ENCODE measurements at places on chromosomes 6 and 20.

DNA sequence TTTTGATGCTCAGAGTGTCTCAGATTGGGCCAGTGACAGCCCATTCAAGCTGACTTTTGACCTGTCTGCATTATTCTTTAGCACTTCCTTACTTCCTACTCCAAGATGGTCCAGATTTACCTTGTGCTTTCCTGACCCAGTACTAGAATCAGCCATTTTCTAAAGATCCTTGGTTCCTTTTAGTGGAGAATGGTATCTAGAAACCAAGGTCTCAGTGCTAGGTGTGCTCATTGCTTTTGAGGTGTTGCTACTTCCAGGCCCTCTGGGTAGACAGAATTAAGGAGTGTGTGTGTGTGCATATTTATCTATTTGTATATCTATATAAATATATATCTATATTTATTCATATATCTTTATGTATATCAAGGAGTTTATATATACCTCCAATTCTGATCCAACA, 67.3 kb upstream of the UTRN start:
- no peak for DNase-seq

DNA sequence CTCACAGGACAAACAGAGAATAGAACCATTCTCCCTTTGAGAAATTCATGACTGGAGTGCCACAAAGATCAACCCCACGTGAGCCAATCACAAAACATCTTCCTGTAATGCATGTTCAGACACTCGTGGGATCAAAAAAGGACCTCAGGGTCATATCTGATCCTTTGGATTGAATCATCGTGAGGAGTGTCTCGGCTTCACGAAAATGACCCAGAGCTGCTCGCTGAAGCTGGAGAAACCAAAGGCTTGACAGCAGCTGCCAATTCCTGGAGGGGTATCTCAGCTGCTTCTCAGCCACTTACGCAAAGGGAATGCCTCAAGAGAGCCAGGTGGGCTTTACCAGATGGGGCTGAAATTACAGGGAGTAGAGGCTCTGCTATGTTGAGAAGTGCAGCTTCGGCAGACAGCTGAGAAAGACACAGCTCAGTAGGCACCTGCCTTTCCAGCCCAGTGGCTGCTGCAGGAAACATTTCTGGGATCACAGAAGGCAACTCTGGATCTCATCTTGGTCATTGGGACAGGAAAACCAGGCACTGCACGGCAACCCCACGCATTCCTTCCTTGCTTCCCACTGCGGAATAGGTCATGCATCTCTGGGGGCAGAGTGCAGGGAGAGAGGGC, 813.1 kb downstream of the KIF16B start:
- DNase-seq, result no peak

DNA sequence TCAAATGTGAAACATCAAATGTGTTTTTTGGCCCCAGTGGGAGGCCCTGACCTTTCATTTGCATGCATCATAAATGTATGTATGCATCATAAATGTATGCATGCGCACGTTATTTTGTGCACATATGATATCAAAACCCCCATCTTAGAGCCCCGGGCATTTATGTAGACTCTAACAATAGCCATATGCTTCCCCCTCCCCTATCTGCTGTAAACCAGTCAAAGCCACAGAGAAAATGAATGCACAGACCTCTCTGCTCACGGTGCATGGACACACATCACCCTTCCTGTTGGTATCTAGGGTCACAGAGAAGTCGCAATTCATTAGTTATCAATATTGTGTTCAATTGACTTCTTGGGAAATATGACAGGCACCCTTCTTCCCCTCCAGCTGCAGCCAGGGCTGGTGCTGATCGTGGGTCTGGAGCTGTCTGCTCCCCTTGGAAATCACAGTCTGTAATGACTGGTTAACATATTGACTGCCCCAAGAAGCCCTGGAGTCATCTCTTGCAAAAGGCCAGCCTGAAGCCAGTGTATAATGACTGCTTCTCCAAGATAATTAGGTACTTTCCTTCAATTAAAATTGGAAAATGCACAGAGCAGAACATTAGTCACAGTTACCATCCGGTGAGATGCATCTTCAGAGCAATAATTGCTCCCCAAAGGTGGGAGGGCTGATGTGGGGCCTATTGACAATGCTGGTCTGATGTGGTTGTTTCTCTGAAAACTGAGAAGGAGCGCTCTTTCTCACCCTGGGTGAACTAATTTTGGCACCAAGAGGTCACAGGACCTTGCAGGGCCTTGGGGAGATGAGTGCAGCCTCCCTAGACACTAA, 532.2 kb downstream of the CDH26 start:
- no peak for DNase-seq

DNA sequence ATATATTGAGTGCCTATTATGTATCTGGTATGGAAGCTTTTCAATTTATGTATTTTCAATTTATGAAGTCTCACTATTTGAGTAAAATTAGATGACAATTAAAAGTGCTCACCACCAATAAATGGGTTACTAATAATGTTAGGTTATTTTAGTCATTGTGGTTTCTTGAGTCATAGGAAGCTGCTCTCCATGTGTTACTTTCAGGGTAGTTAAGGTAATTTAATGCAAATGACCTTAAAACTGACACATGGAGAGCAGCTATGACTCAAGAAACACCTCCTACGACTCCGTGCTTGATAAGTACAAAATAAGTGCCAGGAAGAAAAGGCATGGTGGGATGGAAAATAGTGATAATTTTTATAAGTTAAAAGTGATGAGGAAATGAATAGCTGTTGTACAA, 16.5 kb upstream of the TINAG start:
- peak; percentile 98 for DNase-seq

- DNase-seq, result peak; percentile 34
Observed at GRCh38 chr6:137657351-137657911, 163.2 kb upstream of the OLIG3 start.

GRCh38 chr20:20207872-20208271, 155.5 kb downstream of the CFAP61 start:
- DNase-seq, result no peak

DNA sequence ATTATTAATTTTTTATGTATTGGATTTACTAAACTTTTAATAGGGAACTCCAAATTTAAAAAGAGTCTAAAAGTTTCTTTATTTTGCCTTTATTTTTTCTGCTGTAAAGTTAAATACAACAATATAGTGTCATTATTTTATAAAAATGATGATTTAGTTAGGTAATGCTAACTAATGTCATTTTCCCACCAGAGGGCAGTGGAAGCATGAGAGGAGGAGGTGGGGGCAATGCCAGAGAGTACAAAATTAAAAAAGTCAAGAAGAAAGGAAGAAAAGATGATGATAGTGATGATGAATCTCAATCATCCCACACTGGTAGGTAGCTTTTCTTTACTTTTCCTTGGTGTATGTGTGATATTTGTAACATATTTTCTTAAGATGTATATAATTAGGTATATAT, 20.2 kb upstream of the FHL5 start:
- no peak for DNase-seq

DNA sequence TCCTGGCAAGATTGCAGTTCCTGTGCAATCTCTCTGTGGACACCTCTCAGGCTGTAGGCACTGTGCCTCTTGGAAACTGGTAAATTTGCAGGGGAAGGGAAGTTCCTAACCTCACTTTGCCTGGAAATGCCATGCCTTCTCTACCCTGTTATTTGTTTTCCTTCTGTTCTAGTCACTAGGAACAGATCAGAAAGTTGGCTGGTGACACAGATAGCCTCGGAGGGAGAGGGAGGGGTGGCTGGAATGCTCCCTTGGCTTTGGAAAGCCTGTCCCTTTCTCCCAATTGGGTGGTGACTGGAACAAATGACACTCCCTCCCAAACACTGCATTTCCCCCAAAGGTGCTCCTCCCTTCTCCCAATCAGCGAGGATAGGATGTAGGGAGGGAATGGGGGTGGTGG, 131.5 kb upstream of the F13A1 start:
- no peak for DNase-seq

GRCh38 chr20:9955646-9956045, 79.1 kb upstream of the ANKEF1 start:
- peak; percentile 16 for DNase-seq

DNA sequence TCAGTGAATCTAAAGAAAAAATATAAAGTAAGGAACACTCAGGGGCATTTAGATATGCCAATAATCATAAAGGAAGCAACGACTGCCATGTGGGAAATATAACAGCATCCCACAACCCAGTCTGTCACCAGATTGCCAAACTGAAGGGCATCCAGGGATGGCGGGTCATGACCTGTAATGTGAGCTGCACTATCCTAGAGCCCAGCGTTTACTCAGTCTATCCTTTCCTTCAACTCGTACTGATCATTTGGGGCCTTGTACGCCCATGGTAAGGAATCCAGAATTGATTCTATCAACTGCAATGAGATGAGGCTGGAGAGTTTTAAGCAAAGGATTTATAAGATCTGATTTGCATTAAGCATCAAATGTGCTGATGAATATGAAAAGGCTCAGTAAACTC, 5.3 kb downstream of the TRPC4AP start:
- no peak for DNase-seq

- DNase-seq, result no peak
Observed at GRCh38 chr20:36234771-36235320, 1.4 kb upstream of the AAR2 start.

DNA sequence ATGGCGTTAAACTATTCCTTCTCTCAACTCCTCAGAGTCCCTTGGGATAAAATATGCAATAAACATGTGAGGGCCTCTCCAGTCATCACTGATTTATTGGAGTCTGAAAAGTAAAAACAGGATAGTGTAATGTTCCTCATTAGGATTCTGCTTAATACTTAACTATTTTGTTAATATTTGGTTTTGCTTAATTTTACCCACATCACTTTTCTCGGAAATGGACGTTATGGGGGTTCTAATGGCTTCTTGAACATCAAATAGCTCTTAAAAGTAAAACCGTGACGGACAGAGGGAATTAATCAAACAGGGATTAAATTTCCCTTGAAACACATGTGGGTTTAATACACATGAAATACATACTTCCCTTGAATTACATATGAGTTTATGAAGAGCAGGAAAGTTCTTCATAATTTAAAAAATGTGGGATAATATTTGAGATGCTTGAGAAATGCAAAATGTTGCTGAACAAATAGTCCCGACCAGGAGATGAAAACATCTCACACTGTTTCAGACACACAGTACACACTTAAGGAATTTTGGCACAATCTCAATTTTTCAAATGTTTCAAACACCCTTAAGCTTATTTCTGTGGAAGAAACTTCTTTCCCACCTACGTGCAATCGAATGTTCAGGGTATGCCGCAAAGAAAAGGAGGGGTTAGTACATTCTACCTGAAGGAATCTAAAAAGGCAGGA, 38.4 kb upstream of the EIF2S2 start:
- DNase-seq, result no peak

DNA sequence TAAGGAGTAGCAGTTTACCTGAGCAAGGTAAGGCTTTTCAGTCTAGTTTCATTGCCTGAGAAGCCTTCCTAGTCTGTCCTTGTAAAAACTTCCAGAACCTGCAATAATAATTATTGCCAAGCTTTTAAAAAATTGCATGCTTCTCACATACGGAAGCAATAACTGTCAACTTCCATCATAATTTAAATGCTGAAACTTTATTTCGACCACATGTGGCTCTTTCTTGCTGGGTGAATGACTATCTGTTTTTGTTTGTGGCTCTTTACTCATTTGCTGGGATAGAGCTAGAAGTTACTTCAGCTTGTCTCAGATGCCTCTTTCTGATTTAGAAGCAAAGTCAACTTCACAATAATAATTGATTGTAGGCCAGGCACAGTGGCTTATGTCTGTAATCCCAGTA, 95.9 kb upstream of the COL21A1 start:
- DNase-seq, result no peak

DNA sequence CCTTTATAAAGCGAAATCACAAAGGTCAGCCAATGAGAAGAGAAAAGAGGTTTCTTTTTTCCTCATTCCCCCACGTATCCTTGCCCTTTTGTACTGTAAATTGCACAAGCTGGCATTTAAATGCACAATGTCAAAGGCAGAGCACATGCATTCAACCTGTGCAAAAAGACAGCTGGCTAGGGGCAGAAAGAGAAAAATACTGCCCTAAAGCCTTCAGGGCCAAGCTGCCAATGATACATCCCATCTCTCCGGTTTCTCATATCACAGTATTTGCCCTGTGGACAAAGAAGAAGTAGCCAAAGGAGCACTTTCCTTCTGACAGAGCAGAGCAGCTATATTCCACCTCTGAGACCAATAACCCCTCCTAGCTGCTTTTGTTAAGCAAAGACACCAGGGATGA, 219.2 kb downstream of the TRDN start:
- DNase-seq, result no peak

Measured in renal cortical epithelial cell (primary cell).